ENCODE measurements at places on chromosomes 3 and 15. TPM values are rescaled to one million over a fixed set of nuclear protein-coding genes. Genes with fewer than 3 reads are reported as not detected.

DNA sequence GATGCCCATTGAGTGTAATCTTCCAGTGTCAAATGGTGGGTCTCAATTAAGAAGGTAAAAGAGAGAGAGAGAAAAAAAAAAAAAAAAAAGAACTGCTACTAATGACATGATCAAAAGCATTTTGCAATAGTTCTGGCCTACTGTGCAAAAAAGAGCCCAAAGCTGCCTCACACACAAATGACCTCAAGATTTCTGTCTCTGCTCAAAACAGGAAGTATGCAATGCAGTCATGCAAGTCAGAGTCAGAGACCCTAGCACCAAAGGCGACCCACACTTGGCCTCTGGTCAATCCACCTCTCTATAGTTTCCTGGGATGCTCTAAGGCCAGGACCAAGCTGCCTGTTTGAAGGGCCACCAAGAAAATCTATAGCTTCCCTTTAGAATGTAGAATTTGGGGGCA lies 323.5 kb downstream of the VPS13C start:
- DNase-seq: no peak

The ISL2 gene
- 0.33 TPM for total RNA-seq

The DNAH12 gene
- not detected for total RNA-seq

GRCh38 chr15:91186904-91187656 lies 87.0 kb downstream of the SV2B start:
- DNase-seq: no peak

The CLRN1 gene
- total RNA-seq: not detected

DNA sequence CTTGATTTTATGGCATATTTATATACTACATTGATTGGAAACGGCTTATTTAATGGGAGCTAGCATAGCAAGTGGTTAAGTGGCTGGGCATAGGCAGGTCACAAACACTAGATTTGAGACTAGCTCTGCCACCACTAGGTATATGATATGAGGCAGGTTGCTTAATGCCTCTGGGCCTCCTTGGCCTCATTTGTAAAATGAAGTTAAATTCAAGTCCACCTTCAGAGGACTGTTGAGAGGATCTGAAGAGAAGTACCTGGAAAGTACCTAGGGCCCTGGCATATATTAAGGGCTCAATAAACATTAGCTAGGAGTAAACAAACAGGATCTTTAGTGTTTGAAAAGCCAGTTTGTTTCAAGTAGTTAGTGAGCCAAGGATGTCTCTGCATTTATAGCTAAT lies 166.4 kb upstream of the FEZF2 start:
- DNase-seq: no peak

GRCh38 chr15:89088605-89089315 lies 504 bp downstream of the ABHD2 start:
- DNase-seq: no peak

The LCMT2 gene
- 16.5 TPM for total RNA-seq

DNA sequence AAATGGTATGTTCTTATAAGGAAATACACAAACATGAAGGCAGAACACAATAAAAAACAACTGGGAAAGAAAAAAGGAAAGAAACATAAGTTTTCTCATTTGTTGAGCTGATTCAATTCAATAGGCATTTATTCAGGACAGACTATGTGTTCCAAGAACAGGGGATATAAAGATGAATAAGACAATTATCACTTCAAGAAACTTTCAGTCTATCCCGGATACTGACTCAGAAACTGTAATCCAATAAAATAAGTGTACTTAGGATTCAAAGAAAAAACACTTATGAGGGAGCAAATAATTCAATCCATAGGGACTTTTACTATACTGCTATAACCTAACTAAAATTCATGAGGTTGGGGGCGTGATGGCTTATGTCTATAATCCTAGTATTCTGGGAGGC lies 3.5 kb upstream of the POPDC2 start:
- no peak for DNase-seq

The ANKRD63 gene
- total RNA-seq: 0.26 TPM

- no peak for DNase-seq
Observed at GRCh38 chr3:11565072-11565471, 78.6 kb downstream of the VGLL4 start.

The RARB gene
- total RNA-seq: 0.22 TPM

- DNase-seq: no peak
Observed at GRCh38 chr3:54339608-54340007, 217.3 kb downstream of the CACNA2D3 start.

DNA sequence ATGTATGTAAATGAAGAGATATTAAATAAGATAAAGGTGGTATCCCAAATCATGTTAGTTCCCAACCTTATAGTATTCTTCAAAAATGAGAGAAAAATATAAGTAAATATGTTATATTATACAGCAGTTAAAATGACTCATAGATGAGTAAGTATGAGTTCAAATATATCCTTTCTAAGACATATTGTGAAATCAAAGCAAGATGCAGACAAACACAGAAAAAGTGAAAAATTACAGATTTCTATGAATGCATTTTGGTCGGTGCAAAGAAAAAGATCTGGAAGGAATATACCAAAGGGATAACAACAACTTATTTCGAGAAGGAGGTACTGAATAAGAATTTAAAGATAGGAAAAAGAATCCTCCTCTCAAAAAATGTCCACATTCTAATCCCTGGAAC lies 181.2 kb upstream of the TTC14 start:
- no peak for DNase-seq

DNA sequence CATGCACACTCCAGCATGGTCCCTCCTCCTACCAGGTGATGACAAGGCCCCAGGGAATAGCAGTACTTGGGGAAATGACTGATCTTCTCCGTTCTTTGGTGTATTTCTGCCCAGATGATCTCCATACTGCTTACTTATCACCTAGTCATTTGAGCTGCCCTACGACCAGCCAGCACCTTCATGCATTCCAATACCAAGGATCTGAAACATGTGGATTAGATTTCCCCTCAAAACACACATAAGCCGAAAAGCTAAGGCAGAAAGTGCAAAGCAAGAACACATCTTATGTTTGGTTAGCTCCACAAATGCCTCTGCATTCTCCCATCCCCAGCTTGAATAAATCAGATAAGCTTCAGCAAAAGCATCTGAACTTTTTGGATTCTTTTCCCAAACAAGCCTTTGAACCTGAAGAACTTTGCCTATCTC lies 64.8 kb upstream of the BCL6 start:
- no peak for DNase-seq

DNA sequence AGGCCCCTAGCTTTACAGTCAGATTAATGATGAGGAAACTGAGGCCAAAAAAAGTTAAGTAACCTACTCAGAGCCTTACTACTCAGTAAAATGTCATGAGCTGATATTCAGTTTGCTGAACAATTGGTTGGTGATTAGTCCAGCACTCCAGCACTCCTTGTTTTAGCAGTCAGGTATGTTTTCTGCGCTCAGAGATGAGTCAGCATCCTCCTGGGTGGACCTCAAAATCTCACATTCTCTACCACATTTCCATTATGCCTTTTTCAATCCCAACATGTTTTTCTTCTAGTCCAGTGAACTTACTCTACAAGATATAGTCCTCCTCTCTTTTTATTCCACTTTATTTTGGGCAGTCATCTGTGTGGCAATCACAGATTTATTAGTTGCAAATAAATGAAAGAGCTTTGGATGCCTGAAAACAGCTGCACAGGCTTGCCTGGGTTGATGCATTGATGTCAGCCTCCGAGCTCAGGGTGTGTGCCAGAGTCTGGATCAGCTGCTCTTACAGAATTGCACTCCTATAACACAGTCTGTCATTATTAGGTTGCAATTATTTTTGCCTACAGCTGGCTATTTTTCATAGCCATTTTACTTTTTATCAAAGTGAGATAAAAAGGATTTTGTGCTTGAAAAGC lies 133.2 kb downstream of the ARPP21 start:
- DNase-seq: no peak

The SLC28A2 gene
- total RNA-seq: not detected

- DNase-seq: no peak
Observed at GRCh38 chr3:71260782-71261181, 322.7 kb downstream of the FOXP1 start.

The RARRES1 gene
- 0.81 TPM for total RNA-seq

DNA sequence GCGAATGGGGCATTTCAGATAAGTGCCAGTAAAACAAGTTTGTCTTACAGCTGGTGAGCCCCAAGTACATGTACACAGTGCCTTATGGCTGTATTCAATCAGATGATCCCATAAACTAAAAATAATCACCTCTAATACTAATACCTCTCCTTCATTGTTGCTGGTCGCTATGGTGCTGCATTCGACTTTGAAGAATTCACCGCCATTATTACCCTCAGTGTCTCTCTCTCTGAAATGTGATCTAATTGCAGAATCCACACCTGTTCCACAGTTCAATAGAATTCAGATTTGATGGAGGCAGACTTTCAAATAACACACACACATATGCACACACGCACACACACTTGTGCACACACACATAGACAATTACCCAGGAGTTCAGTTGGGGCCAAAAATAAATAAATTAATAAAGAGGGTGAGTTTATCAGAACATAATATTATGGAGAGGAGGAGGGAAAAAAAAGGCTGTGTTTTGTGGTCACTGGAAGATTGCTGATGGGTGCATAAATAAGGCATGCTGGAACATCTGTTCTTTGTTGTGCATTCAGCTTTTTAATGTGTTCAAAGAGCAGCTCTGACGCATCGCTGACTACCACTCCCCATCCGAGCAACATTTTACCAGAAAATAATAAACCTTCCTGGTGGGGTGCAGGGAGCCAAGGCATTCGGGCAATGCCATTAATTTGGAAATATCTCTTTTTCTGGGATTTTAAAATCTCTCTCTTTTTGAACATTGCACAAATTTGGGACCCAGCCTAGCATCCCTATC lies 235.7 kb downstream of the SATB1 start:
- DNase-seq: no peak

- DNase-seq: no peak
Observed at GRCh38 chr15:51496246-51496645, 126.3 kb downstream of the DMXL2 start.

DNA sequence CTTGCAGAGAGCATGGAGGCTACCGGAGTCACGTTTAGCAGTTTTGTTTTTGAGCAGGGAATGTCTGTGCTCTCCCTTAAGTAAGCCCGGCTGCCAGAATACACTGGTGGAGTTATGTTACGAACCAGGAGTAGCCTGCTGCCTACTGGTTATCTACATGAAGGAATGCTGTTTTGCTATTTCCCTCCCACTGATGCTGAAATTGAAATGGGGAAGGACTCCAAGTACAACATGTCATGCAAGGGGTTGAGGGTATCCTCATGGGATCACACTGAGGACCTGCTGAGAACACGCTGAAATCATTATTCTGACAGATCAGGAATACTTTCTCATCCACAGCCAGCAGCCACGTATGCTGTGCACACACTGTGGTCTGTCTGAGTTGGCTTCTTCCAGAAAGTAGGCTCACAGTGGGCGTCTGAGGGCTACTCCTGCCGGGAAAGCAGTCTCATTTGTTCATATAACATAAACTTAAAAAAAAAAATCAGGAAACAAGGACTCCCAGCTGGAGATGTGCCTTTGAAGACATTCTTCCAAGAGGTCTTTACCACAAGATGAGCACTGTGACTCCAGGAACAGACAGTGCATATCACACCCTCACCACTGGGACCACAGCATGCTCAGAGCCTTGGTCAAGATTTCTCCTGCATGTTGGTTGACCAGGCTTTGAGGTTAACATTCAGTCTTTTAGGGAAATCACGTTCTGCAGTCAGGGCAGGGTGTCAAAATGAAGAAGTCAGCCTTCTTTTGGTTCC lies 300.4 kb upstream of the RASGRP1 start:
- DNase-seq: no peak
